Spinal cord (tissue), 10 donors: ENCODE measurements at places on chromosomes 6 and 20. TPM values are rescaled to one million over a fixed set of nuclear protein-coding genes. Genes with fewer than 3 reads are reported as not detected.

Gene PTK6
- not detected for total RNA-seq

Gene GSTA2
- not detected for total RNA-seq

DNA sequence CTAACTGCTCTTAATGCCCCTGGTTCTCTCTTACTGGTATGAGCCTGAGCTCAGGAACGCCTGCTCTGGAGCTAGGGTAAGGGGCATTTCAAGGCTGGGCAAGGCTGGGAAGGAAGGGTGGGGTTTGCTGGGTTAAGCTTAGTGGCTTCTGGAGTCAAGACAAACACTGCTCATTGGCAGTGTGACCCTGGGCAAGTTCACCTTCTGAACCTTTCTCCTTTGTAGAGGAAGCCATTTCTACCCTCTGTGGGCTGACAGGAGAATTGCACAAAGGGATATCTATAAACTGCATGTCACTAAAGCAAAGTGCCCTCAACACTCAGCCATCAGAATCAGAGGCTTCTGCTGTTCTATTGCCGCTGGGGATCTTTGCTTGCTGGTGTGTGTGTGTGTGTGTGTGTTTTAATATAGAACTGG is 20.3 kb upstream of the LRRN4 start:
- DNase-seq: no peak

GRCh38 chr6:123967905-123968304 is 164.2 kb downstream of the NKAIN2 start:
- no peak for DNase-seq

DNA sequence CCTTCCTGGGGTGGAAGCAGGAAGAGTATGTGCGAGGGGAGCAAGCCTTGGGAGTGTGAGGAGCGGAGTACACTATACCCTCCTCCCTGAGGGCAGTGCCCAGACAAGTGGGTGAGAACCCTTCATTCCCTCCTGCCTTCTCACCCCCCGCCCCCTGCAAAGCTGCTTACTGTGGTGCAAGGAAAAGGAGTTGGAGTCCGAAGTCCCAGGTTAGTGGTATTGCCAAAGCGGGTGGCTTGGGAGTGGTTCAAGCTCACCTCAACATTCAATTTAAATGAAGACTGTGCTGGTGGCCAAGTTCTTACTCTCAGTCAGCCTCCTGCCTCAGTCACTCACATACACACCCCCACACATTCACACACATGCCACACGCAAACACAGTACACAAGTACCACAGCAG is 74.7 kb upstream of the PRDM1 start:
- DNase-seq: no peak

DNA sequence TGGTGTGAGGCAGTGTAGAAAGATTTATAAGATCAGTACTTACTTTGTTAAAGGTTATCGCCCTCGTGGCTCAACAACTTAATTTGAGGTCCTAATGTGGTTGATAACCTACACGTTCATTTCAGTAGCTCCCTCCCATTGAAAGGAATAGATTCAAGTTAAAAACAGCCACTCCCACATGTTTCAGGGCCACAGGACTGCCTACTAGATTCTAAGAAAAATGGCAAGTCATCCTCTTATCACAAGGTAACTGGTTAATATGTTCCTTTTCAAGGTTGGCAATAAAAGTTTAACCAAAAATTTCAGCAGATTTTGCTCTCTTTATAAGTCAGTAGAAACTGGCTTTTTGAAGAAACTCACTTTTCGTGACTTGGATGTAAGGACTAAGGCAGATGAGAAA is 17.1 kb downstream of the GSTA2 start:
- DNase-seq: no peak
